ENCODE measurements at places on chromosomes 6 and 20. TPM values are rescaled to one million over a fixed set of nuclear protein-coding genes. Genes with fewer than 3 reads are reported as not detected.

DNA sequence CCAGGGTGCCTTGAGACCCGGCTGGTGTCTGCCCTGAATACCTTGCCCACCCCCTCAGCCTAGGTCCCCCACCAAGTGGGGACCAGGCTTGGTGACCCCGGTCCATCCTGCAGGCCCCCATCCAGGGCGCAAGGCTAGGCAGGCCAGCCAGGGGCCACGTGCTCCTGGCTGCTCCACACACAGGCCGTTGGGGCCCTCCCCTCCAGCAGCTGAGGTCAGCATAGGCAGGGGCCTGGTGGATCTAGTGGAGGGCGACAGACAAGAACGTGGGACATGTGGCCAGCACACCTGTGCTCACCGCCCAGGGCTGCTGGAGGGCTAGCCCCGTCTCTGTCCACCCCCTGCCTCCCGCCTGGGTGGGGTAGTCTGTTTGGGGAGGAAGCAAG, 7.5 kb upstream of the HRH3 start:
- no peak overlapping the region for H3K27ac ChIP-seq
- no peak overlapping the region for H3K4me3 ChIP-seq
- H3K36me3 ChIP-seq: no peaks in the 10 kb centered on the region
- H3K27me3 ChIP-seq: peaks cover 45% of the 10 kb centered on the region
- no peak for DNase-seq
- H3K4me1 ChIP-seq: no peaks in the 10 kb centered on the region

- peak overlapping the region; percentile 95 for H3K27ac ChIP-seq
- H3K4me3 ChIP-seq: peak overlapping the region; percentile 86
- peaks cover 32% of the 10 kb centered on the region for H3K4me1 ChIP-seq
- H3K36me3 ChIP-seq: peaks cover 5% of the 10 kb centered on the region
- H3K27me3 ChIP-seq: no peaks in the 10 kb centered on the region
Observed at GRCh38 chr6:82246370-82246769, 1.2 kb downstream of the IBTK start.

The SMOC2 gene
- not detected for total RNA-seq

DNA sequence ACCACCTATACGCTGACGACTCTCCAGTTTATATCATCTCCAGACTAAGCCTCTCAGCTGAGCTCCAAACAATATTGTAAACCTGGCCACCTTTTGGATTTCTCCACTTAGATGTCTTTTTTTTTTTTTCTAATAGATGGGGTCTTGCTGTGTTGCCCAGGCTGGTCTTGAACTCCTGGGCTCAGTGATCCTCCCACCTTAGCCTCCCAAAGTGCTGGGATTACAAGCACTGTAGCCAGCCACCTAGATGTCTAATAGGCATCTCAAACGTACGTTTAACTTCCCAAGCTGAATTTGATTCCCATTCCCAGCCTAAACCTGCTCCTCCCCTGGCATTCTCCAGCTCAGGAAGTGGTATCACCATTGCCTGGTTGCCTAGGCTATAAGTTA, 5.2 kb downstream of the DDR1 start:
- peak overlapping the region; percentile 30 for H3K4me3 ChIP-seq
- no peak for DNase-seq
- H3K4me1 ChIP-seq: peaks cover 39% of the 10 kb centered on the region
- peak overlapping the region; percentile 17 for H3K27ac ChIP-seq
- peaks cover 67% of the 10 kb centered on the region for H3K36me3 ChIP-seq

DNA sequence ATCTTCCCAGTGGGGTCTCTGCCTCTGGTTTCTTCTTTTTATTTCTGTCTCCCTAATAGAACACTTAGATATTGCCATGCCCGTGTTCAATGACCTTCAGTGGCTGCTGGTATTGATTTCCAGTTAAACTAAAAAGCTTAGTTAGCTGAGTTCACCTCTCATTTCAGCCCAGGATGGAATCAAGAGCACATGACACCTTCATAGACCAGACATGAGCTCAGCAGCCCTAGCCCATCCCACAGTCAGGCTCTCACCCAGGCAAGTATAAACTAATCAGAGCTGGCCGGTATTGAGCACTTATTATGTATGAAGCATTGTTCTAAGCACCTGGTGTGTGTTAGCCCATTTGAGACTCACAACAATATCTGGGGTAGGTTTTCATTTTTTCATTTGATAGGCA, 33.7 kb upstream of the PLEKHG1 start:
- no peak overlapping the region for H3K4me3 ChIP-seq
- no peaks in the 10 kb centered on the region for H3K36me3 ChIP-seq
- H3K4me1 ChIP-seq: no peaks in the 10 kb centered on the region
- H3K27ac ChIP-seq: no peak overlapping the region

All from MCF 10A (cell line).